Stimulated activated CD4-positive, alpha-beta T cell treated with anti-CD3 and anti-CD28 coated beads, Interleukin-1b, Interleukin-23, amount 100 ng/mL, for 48 hours (primary cell): ENCODE measurements at places on chromosomes 7 and 10.

- no peak for DNase-seq
Observed at GRCh38 chr10:60224066-60224705, 165.5 kb downstream of the ANK3 start.

DNA sequence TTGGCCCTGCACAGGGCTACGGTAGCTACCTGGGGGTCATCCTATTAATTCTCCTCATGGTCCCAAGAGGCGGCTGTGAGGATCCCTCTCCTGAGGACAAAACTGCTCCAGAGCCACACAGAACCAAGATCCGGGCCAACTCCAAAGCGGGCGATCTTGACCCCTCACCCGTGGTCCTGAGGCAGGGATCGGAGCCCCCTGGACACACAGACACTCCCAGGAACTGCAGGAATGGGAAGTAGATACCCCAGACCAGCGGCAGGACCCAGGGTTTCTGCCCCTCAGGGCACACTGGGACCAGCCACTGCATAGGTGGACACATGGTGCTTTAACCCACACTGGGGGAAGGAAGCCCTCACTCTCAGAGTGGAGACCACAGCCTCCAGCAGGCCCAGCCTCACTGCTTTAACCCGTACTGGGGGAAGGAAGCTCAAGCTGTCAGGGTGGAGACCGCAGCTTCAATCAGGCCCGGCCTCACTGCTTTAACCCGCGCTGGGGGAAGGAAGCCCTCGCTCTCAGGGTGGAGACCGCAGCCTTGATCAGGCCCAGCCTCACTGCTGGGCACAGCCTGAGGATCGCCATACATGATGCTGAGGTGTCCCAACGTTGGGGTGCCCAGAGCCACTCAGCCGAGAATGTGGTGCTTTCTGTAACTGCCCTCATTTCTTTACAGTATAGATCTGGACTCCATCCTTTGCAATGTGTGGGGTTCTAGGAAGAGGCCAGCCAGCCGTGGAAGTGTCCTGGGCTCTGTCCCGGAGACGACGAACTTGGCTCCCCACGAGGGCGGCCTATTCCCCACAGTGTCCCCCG lies 60.1 kb downstream of the DIP2C start:
- DNase-seq, result no peak

DNA sequence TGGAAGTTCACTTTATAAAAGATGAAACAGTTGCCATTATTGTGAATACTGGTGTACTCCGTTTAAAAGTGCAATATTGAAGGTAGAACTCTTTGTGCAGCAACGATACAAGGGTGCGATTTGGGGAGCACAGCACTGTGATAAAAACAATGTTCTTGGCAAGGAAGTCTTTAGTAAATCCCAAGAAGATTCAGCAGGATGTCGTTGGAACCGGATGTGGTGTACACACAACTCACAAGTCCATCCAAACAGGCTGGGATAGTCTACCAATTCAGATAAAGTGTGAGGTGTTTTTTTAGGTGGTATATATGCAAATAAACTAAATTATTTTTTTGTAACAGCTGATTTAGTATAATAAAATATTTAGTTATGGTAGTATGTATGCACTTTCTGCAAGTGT lies 46.7 kb downstream of the ZNF777 start:
- DNase-seq, result no peak

GRCh38 chr7:28237363-28237762 lies 56.8 kb upstream of the JAZF1 start:
- no peak for DNase-seq

GRCh38 chr10:57822965-57823364 lies 444.7 kb downstream of the IPMK start:
- DNase-seq, result no peak
